ENCODE measurements at places on chromosomes 13 and 19.

DNA sequence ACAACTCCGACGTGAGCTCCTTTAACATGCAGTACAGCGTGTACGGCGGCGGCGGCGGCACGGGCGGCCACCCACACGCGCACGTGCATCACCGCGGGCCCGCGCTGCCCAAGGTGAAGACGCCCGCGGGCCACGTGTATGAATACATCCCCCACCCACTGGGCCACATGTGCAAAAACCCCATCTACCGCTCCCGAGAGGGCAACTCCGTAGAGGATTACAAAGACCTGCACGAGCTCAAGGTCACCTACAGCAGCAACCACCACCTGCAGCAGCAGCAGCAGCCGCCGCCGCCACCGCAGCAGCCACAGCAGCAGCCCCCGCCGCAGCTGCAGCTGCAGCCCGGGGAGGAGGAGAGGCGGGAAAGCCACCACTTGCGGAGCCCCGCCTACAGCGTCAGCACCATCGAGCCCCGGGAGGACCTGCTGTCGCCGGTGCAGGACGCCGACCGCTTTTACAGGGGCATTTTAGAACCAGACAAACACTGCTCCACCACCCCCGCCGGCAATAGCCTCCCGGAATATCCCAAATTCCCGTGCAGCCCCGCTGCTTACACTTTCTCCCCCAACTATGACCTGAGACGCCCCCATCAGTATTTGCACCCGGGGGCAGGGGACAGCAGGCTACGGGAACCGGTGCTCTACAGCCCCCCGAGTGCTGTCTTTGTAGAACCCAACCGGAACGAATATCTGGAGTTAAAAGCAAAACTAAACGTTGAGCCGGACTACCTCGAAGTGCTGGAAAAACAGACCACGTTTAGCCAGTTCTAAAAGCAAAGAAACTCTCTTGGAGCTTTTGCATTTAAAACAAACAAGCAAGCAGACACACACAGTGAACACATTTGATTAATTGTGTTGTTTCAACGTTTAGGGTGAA, 6.6 kb downstream of the SLITRK5 start:
- no peak for DNase-seq

DNA sequence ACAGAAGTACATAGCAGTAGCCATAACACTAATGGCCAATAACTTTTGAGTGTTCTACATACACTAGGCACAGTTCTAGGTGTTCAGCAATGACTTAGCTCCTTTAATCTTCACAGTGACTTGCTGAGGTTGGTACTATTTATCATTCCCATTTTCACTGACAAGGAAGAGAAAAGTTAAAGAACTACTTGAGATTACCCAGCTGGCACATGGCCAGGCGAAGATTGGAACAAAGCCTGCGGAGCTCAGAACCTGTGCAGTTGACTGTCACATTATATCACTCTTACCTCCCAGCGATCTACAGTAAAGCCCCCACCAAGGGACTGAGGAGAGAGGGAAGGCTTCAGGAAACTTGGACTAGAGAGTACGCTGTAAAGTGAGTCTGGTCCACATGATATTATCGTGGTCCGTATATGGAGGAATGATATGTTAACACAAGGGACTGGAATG, 42.4 kb upstream of the WDFY2 start:
- no peak for DNase-seq

- DNase-seq, result no peak
Observed at GRCh38 chr19:18506101-18506930, 15.6 kb downstream of the ELL start.

GRCh38 chr13:61350341-61350740, 65.3 kb downstream of the PCDH20 start:
- DNase-seq, result no peak

GRCh38 chr19:2312820-2313501, 5.0 kb upstream of the LINGO3 start:
- no peak for DNase-seq

GRCh38 chr19:39843919-39844793, 2.0 kb downstream of the FBL start:
- peak; percentile 68 for DNase-seq

DNA sequence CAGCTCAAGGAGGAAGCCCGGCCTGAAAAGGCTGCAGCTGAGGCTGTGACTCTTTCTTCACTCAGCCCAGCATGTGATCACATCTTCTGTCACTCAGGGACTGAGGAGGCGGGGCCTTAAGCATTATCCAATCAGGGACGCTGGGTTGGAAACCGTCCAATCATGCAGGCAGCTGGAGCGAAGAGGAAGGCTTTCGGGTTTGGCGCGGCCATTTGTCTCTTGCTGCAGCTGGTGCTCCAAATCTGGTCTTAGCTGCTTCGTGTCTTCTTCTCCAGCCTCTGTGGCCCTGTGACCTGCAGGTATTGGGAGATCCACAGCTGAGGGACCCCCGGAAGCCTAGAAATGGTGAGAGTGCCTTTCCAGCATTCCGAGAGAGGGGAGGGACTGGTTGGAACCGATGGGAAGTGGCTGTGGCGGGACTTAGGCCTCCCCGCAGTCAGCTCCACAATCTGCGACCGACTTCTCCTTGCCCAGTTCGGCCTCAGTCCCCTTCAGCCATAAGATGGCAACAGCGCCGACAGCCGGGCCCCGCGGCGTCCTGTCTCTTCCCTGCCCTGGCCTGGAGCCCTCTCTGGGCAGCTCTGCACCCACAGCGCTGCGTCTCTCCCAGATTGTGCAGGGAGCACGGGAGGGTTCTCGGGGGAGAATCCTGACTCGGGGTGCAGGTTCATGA, at the start of gene ZNF90:
Gene ZNF90 (plus strand): TSS at position 210 of the 673 bp plus-strand sequence. CDS start 133 bp downstream, at position 343.
- peak; percentile 98 for DNase-seq

DNA sequence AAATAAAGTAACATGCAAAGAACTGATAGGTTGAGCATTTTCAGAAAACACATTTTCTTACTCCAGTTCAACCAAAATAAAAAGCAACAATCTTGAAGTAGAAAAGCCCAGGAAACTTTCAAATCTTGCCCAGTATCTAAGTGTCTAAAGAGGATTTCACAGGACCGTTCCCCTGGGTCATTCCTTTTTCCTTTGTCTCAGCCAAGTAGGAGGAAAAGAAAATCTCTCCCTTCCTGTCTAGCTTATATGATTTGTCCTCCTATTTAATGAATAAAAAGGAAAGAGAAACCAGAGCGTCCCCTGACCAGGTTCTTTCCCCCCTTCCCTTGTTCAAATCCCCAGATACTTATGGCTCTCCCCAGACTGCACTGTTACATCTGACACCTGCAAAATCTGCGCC, 248.0 kb downstream of the KCTD12 start:
- DNase-seq, result peak; percentile 87

DNA sequence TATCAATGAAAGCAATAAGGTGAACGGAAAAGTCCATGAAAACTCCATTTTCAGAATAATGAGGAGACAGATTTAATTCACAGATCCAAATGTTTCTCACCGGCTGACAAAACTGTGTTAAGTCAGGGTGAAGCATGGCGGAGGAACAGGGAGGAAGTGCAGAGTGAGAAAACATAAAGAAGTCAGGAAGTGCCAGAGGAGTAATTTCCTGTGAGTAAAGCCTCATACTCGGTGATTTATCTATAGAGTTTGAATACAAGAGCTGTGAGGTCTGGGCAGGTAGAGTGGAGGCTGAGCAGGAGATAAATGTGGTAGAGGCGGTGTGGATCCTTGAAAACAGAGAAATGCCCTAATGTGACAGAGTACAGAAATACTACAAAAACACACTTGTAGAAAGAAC, 11.4 kb downstream of the CARD8 start:
- no peak for DNase-seq

GRCh38 chr19:8335343-8336071, 7.6 kb downstream of the KANK3 start:
- no peak for DNase-seq

GRCh38 chr19:3466635-3467034, 13.7 kb downstream of the SMIM24 start:
- no peak for DNase-seq

GRCh38 chr13:111626371-111627305, 306.2 kb downstream of the TEX29 start:
- no peak for DNase-seq

DNA sequence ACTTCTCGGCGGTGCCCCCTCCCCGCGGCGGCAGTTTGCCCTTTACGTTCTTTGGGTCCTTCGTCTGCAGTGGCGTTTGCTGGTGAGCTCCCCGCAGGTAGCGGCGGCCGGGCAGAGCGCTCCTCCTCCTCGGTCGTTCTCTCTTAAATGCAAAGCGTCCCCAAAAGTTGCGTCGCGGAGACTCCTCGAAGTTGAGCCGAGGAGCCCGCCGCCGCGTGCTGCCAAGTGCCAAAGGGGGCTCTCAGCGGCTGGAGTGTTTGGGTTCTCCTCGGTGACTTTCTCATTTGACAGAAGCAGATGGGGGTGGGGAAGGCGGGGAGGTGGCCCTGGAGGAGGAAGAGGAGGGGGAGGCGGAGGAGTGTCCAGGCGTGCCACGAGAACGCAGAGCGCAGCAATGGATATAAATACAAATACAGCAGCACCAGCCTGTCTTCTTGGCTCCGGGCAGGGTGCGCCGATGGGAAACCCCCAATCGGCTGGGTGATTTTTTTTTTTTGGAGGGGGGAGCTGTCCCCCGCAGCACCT, at the start of gene SOX21:
Gene SOX21 (minus strand): TSS at position 259 of the 525 bp plus-strand sequence. CDS start 496 bp downstream, outside the sequence.
- DNase-seq, result no peak

DNA sequence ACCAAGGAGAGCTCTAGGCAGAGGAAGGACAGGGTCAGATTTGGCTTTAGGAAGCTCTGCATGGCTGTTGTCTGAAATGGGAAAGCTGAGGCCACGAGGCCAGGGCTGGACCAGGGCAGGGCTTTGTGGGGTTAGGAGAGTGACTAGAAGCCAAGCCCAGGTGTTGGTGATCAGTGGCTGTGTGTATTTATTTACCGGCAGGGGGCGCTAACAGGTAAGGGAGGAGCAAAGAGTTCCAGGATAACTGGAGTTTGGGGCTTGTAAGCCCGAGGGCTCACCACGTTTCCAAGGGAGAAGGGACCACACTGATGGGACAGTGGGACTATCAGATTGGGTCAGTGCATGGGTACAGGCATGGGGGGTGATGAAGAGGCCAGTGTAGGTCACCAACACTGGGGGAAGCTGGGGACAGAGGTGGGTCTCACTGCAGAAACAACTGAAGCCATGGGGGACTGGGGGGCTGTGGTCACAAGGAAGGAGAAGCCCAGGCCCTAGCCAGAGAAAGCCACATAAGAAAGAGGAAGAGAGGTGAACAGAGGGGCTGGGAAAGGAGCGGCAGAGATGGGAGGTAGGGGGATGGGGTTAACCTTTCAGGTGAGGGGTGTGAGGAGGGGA, 3.9 kb downstream of the TMEM147 start:
- peak; percentile 38 for DNase-seq

- DNase-seq, result no peak
Observed at GRCh38 chr19:19805480-19805879, 16.1 kb downstream of the ZNF506 start.

DNA sequence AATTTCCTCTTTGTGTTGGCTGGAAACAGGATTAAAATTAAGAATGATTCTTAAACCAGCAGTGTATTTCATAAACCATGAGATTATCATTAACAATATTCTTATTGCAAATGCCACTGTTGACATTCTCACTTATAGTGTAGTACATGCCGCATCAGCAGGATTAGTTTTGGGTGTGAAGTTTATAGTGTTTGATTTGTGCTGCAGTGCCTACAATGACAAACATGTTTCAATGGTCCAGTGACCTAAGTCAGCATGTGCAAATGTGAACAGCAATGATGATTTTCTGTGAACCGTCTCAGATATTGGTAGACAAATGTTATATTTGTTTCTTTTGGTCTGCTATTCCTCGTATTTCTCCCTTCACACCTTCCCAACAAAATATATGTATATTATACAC, 49.8 kb upstream of the TDRD3 start:
- DNase-seq, result no peak

DNA sequence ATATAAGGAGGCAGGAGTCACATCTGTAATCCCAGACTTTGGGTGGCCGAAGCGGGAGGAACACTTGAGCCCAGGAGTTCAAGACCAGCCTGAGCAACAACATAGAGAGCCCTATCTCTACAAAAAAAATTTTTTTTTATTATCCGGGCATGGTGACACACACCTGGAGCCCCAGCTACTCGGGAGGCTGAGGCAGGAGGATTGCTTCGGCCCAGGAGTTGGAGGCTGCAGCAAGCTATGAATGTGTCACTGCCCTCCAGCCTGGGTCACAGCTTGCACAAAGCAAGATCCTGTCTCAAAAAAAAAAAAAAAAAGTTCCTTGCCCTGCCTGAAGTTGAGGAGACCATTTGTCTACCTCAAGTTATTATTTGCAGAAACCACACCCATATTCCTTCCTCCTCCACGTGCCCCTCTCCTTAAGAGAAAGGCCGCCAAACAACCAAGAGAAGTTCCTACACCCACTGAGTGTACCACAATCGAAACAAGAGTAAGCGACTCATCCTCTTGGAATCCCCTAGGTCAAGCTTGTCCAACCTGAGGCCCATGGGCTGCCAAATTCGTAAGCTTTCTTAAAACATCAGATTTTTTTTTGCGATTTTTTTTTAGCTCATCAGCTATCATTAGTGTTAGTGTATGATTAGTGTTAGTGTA, 2.2 kb downstream of the ABCC4 start:
- DNase-seq, result no peak

- peak; percentile 42 for DNase-seq
Observed at GRCh38 chr13:56457535-56458190, 683.1 kb upstream of the PRR20A start.

GRCh38 chr13:40519637-40520036, 146.8 kb downstream of the FOXO1 start:
- DNase-seq, result no peak

DNA sequence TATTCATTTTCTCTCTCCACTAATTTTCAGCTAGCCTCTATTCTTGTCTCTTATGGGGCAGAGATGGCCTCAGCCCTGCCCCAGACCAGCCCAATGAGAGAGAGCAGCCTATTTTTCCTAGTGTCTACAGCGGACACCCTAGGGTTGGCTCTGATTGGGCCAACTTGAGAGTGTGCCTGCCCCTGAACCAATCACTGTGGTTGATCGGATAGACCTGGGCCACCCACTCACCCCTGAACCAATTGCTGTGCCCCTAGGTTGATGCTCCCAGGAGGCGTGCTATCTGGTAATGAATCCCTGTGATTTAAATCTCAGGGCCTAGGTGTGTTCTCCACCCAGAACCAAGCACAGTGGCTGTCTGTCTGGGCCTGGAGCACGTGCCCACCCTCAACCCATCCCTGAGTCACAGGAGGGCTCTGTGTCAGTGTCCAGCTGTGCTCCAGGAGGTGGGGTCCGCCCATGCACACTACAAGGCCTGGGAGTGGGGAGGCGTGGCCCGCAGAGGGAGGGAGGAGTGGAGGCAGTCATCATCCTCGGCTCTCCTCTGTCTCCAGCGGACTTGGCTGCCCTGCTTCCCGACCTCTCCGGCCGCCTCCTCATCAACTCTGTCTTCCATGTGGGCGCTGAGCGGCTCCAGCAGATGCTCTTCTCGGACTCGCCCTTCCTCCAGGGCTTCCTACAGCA, 14.9 kb upstream of the SCN1B start:
- no peak for DNase-seq

DNA sequence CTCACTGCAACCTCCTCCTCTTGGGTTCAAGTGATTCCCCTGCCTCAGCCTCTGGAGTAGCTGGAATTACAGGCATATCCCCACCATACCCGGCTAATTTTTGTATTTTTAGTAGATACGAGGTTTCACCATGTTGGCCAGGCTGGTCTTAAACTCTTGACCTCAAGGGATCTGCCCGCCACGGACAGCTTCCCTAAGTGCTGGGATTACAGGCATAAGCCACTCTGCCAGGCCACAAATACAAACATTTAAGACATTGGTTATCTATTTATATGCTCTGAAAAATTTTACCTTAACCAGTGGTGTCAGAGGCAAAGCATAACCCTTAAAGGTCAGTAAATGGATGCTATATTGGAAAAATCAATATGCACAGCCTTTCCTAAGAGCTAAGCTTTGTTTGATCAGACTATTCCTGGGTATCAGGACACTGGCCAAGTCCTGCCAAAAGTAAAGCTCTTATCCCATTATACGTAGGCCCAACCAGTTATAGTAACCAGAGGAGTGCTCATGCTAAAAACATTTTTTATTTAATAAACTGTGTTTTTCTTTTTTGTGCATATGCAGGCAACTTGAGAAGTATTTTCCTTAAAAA, 56.4 kb upstream of the STARD13 start:
- no peak for DNase-seq

Data from muscle of back (tissue), 13 donors.